NCI-H1436 treated with DMSO at 0.1 percent for 48 hours (cell line): ENCODE measurements at places on chromosomes 13 and 19.

DNA sequence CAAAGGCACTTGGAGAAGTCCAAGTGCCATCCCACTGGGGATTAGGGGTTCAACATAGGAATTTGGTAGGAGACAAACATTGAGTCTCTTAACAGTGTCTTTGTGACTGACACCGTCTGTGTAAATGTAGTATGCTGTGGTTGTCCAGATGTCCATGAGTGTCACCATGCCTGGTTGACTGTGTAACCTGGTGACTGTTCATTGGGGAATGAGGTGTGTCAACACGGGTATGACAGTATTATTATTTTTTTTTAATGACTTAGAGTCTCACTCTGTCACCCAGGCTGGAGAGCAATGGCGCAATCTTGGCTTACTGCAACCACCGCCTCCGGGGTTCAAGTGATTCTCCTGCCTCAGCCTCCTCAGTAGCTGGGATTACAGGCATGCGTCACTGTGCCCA is 16.2 kb downstream of the PKN1 start:
- DNase-seq = no peak

- DNase-seq = no peak
Measured at GRCh38 chr13:99392470-99393135, 85.4 kb upstream of the GPR183 start.

GRCh38 chr13:99353836-99354235 is 46.6 kb upstream of the GPR183 start:
- DNase-seq = no peak

GRCh38 chr13:40148101-40148500 is 492.6 kb downstream of the COG6 start:
- DNase-seq = no peak

- no peak for DNase-seq
Measured at GRCh38 chr19:5926641-5927440, 12.8 kb downstream of the CAPS start.

DNA sequence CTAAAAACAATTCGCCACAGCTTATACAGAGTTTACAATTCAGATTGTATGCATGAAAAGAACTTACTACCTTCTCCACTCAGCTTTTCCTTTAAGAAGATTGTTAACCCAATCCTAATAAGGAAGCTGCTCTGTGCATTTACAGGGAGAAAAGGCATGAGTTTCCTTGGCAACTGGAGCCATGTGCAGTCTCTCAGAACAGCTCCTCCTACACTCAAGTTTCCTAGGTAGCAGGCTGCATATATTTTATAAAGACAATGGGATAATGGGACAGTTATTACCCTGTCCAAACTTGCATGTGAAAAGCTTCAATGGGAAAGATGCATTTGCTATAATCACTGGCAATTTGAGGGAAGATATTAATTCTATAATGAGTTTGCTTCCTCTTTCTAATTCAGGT is 125.5 kb upstream of the TRPC4 start:
- peak; percentile 80 for DNase-seq

- no peak for DNase-seq
Measured at GRCh38 chr13:21984156-21984555, 313.3 kb downstream of the FGF9 start.

DNA sequence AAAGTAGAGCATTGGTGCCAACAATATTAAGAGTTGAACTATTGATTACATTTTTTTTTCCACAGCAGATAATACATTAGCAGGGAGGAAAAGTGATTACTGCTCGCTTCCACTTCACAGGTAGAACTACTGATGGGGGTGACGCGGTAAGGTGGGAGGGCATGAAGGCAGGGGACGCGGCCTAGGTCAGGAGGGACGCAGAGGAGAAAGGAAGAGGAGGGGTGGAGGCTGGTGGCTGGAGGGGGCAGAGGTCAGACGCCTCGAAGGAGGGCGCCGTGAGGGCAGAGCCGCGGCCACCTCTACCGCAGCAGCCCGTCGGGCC is 287 bp upstream of the B3GLCT start:
- DNase-seq = no peak

DNA sequence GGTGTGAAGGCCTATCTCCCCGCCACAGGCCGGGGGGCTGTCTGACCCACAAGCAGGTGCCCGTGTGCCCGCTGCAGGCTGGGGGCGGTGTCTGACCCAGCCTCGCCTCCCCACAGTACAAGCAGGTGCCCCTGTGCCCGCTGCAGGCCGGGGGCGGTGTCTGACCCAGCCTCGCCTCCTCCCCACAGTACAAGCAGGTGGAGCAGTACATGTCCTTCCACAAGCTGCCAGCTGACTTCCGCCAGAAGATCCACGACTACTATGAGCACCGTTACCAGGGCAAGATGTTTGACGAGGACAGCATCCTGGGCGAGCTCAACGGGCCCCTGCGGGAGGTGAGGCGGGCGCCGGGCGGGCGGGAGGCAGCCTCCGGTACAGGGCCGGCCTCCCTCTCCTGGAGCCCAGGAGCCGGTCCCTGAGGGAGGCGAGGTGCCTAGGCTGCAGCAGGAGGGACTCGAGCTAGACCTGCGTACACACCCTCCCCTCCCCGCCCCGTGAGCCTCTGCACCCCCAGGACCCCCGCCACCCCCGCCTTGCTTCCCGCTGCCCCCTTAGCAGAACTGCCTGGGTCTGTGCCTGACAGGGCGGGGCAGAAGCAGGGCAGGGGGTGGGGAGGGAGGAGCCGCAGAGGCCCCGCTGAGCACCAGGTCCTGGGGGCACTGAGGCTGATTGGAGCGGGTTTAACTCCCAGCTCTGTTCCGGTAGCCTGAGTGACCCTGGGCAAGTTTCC is 20.6 kb downstream of the HCN2 start:
- no peak for DNase-seq

- no peak for DNase-seq
Measured at GRCh38 chr13:29451976-29452375, 143.5 kb downstream of the SLC7A1 start.

- no peak for DNase-seq
Measured at GRCh38 chr13:93398167-93399035, 171.8 kb downstream of the GPC6 start.

DNA sequence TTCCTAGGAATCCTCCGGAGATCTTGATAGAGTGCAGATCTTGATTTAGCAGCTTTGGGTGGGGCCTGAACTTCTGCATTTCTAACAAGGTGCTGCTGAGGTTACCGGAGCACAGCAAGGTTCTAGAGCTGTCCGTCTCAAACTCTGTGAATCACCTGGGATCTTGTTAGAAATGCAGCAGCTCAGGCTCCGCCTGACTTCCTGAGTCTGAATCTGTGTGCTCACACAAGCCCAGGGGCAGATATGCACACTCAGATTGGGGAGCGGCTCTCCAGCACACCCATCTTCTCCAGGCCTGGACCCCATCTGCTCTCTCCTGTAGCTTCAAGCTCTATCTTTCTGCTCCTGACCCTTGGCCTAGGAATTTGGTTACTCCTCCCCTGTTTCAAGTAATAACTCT is 3.5 kb upstream of the TEX26 start:
- DNase-seq = no peak

- no peak for DNase-seq
Measured at GRCh38 chr19:19627621-19628500, at the start of gene LPAR2. LPAR2 (minus strand) TSS chr19:19628220; CDS start chr19:19627275, 945 bp downstream.
